ENCODE measurements at places on chromosomes 7 and 10.

GRCh38 chr10:72303424-72304128 is 29.9 kb downstream of the DDIT4 start:
- DNase-seq = no peak

GRCh38 chr10:78540355-78541076 is 506.9 kb downstream of the RPS24 start:
- no peak for DNase-seq

GRCh38 chr10:32265756-32266155 is 81.2 kb downstream of the EPC1 start:
- DNase-seq = no peak

DNA sequence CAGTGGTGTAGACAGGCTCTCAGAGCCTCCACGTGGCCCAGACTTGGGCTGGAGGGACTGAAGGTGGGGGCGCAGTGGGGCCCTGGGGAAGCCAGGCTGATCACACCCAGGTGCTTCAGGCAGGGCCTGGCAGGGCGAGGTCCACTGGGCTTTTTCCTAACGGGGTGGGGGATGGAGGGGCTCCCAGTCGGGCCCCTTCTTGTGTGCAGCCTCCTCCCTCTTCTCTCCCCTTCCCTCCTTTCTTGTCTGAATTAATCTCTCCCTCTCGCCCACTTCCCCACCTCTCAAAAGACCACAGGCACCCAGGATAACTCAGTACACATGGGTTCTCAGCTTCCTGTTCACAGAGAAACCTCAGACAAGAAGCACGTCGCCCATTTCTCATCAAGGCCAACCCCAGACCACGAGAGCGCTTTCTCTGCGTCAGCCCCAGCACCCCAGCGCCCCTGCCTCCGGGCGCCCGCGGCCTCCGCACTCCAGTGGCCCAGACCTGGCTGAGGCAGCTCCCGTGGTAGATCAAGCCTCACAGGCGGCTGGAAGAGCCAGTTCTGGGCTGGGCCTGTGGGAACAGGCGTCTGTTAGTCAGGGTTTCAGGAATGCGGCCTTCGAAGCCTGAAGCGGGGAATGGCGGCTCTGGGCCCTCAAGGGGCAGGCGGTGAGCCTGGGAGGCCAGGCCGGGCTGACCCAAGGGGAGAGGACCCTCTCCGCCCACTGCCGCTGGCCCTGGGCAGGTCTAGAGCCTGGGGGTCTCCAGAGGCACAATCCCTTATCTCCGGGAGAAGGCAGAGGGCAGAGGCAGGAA is 50.6 kb downstream of the PWWP2B start:
- peak; percentile 33 for DNase-seq

DNA sequence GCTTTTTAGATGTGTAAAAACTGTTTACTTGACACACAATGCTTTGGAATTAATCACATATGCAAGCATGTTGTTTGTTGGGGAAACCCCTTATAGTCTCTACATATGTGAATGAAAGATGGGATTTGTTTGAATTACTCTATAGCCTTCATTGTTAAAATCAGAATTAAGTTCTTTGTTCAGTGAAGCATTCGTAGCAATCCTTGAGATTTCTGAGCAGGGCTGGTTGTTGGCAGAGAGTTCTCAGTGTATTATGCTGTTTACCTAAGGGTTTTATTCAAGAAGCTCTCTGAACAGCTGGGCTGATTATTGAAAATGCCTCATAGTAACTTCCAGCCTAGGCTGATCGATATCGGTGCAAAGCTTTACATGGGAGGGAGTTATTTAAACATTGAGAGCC is 190.9 kb downstream of the VTI1A start:
- DNase-seq = no peak

DNA sequence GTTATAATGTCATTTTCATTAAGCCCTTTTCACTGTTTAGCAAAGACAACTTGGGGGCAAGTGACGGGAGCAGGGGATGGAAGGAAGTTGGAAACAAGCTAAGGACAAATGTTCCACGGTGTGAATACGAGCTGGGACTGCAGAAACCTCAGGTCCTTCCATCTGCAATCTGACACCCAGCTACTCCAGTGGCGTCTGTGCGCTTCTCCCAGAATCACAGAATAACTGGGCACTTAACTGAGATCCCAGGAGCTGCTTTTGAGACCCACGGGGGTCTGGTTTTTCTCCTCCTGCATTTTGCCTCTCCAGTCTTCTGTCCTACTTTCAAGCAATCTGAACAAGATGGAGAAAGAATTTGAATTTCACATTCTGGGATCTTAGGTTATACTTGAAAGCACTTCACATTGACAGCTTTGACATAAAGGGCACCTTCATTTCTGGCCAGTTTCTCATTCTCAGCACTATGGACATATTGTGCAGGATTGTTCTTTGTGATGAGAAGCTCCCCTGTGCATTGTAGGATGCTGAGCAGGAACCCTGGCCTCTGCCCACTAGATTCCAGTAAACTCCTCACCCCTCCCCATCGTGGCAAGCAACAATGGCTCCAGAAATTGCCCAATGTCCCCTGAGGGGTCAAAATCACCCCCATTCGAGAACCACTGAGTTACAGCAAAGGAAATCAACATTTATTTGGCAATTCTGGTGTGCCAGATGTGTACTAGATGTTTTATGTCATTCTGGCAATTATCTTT is 194.1 kb downstream of the CACNB2 start:
- DNase-seq = no peak

DNA sequence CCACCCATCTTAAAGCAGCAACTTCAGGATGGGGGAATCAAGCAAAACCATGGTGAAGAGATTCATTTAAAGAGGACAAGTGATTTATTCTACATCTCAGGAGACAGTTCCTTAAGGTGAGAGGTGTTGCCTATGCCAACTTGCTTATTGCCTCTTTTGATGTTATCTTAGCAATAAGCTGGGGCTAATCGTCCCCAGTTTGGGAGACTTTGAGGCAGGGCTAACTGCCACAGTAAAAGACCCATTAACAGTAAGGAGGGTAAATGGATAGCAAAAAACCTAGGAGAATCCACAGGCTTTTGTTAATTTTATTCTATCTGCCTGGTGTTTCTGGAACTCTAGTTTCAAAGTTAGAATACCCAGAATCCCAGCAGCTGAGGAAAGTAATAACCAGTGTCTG is 22.1 kb upstream of the HERPUD2 start:
- no peak for DNase-seq

- DNase-seq = no peak
Observed at GRCh38 chr7:33849971-33850559, 55.3 kb upstream of the BMPER start.

DNA sequence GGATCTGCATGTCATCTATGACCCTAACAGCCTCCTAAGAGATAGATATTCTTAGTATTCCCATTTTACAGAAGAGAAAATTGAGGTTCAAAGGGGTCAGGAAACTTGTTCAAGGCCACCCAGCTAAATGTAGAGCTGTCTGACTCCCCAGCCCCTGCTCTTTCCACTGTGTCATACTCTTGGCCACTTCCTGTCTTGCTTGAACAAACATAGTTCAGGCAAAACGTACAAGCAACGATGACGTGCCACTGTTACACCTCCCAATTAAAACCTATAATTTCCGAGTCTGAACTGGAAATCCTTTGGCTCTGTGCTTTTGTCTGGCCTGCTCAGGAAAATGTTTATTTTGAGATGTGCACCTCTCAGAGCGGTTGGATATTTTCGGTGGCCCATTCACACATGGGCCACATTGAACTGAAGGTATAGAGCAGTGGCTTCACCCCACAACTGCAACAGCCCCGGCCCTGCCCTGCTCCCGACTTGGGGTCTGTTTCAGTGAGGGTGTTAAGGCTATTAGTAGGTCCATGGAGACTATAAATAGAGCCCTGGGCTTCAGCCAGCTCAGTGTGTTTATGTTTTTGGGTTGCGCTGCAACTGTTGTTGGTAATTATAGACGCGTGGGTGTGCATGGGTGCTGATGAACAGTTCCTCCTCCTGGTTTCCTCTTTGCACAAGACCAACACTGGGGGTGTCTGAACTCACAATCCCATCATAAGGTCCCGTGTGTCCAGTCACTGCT is 172.3 kb upstream of the ADO start:
- no peak for DNase-seq

DNA sequence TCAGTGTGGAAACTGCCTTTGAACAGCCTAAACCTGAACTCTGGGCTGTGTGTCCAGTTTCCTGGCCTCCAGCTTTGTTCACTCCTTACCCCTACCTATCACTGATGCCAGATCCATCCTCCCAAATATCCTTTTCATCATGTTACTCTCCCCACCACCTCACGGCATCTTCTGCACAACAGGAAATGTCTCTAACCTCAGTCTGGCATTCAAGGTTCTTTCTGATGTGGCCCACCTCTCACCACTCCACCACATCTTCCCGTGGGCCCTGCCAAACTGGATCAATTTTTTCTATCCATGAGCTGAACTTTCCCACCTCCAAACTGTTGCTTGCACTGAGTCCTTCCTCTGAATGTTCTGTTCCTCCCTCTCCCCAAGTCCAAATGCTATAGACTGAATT is 35.8 kb upstream of the MAP3K8 start:
- DNase-seq = no peak

DNA sequence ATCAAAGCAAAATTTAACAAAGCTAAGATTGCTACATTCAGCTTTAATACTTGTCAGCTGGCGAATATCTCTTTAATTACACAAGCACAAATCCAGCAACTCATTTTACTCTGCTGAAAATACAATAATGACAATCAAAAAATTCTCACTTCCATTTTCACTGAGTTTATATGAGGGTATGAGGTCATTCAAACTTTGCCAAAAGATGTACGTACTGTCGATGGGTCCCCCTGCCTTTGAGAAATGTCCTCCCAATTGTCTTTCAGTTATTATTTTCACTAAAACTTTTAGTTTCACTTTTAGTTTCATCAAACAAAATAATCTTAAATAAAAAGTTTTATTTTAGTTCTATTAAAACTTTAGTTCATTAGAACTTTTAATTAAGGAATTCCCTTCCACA is 159.5 kb upstream of the WDR11 start:
- DNase-seq = no peak

DNA sequence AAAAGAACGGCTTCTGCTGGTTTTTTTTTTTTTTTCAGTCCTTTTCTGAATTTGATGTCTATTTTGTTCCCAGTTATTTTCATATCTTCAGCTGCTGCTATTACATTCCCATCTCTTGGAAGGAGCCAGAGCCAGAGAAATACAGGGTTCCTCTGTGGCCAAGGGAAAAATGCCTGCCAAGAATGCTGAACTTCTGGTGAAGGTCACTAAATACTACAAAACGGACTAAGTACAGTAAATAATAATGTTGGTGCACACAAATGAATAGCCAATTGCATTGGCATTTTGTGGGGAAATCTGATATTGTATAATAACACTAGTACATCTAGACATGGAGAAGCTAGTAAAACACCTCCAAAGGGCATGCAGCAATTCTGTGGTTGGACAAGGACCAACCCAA is 56.3 kb upstream of the ZEB1 start:
- no peak for DNase-seq

GRCh38 chr7:69515495-69516212 is 82.6 kb upstream of the AUTS2 start:
- no peak for DNase-seq

- DNase-seq = no peak
Observed at GRCh38 chr7:49822856-49823255, 49.4 kb downstream of the VWC2 start.

- no peak for DNase-seq
Observed at GRCh38 chr7:273327-273726, 16.6 kb upstream of the FOXL3 start.

DNA sequence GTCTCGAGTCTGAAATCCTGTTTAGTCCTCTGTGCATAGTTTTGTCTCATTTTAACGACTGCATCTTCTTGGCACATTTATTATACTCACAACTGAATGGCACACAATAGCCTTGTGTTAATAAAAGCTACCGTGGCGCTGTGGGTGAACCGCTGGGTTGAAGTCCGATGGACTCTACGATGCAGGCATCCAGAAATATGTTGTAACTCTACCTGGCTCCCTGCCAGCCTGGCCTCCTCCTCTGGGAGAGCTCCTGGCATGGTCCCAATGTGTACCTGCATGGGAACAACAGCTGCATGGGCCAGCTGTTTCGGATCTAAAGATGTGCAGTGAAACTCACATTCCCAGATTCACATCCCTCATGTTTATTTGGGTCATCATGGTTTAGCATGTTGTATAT is 3.7 kb upstream of the DPYSL4 start:
- DNase-seq = no peak

DNA sequence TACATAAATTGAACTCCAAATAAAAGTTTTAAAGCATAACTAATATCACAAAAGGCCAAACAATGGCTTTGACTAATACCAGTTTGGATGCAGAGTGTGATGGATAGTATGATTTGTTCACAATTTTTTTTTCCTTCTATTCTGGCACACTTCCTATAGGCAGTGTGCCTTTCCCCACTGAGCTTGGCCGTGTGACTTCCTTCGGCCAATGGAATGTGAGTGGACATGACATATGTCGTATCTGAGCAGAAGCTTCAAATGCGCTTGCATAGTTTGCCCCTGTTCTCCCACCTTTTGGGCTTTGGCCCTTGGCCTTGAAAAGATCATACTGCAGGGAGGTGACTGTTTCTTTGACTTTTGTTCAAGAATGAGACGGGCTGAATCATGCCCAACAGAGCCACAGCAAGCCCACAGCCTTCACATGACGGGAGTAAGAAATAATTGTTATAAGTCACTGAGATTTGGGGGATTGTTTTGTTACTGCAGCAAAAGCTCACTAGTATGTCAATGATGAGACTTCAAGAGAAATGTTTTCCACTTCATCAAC is 279.9 kb upstream of the NEBL start:
- DNase-seq = no peak

DNA sequence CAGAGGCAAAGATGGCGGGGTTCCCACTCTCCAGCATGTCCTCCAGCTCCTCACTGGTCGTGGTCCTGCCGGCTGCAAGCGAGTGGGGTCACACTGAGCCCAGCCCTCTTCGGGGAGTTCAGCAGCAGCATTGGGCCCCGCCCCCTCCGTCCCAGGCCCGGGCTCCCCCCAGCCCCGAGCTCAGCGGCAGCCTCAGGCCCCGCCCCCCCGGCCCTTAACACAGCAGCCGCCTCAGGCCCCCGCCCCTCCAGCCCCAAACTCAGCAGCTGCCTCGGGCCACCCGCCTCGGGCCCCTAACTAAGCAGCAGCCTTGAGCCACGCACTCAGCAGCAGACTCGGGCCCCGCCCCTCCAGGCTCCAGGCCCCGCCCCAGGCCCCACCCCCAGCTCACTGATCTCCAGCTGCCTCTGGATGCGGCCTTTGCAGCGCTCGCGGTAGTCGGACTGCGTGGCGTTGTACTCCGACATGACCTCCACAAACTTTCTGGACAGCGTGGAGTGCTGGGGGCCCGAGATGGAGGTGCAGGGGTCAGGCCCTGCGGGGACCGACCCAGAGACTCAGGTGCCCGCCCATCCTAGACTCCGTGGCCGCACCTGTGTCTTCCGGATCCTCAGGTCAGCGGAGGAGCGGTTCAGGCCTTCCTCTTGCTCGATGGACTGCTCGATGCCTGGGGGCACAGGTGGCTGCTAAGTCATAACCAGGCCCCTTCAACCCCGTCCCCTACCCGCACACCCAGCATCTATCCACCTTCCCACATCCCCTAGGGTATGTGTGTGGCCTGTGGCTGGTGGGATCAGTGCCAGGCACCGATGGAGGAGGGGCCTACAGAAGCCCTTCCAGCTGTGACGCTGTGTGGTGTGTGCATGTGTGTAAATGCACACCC is 15.5 kb downstream of the STX1A start:
- DNase-seq = no peak
